Fibroblast of skin of back (primary cell): ENCODE measurements at places on chromosomes 2 and 18.

DNA sequence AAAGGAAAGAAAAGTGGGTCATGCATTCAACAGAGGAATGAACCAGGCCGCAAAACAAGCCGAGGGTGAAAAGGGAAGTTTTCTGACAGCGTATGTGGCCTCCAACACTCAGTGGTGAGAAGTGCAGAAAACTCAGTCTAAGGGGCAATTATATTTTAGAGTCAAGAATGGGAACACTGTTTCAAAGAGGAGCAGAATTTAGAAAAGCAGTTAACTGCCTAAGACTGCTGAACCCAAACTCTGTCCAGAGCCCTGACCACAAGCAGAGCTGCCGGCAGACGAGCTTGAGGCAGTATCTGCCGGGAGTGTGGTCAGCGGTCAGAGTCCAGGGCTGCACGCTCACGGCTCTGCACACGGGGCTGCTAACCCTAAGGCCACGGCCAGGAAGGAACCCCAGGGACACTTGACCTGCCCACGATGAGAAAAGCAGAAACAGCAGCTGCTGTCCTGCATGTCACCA is 347.0 kb upstream of the ID2 start:
- no peak for DNase-seq

- peak; percentile 42 for DNase-seq
Observed at GRCh38 chr2:234368861-234369261, 128.0 kb downstream of the ARL4C start.

DNA sequence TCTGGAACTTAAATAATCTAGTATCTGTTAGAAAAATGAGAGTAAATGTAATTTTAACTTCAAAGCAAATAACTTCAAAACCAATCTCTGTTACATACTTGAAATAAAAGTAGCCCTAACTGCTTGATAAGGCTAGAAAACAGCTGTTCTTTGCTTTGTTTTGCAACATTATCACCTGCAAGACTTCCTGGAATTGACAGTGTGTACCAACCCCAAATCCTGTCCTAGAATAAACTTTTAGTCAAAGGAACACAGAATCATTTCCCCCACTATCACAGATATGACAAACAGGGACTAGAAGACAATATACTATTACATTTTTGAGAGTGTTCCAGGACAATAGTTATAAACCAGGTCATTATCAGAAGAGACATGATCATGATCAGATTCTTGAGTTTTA is 105.3 kb upstream of the PGAP1 start:
- DNase-seq, result no peak

GRCh38 chr18:7174344-7175095 is 56.4 kb upstream of the LRRC30 start:
- DNase-seq, result peak; percentile 16

GRCh38 chr2:120908314-120908975 is 172.8 kb downstream of the GLI2 start:
- DNase-seq, result peak; percentile 43
